Type B pancreatic cell (in vitro differentiated cells): ENCODE measurements at places on chromosomes 2 and 18.

DNA sequence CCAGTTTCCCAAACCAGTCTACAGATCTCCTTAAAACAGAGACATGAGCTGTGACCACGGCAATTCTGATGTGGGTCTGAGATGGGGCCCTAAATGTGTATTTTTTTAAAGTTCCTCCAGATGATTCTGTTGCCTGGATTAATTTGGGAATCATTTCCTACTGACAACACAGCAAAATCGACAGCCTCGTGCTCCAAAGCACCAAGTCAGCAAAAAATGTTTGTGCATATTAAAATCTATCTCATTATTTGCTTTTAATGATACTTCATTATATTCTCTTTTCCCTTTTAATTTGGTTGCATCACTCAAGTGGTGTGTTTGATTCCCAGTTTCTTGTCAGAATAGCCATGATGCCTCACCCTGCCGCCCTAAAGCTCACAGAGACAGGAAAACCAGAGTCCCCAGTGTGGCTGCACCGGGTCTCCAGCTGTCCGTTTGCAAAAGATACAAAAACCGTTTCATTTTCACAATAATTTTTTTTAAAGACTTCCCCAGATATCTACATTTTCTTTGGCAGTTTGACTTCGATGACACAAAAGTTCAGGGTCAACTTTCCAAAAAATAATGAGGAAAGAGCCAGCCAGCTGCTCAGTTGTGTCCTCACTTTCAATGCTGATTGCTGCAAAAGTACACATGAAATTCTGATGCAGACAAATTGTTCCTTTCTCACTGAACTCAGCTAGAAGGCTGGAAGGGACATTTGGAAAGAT is 443.2 kb upstream of the ID2 start:
- no peak for DNase-seq

DNA sequence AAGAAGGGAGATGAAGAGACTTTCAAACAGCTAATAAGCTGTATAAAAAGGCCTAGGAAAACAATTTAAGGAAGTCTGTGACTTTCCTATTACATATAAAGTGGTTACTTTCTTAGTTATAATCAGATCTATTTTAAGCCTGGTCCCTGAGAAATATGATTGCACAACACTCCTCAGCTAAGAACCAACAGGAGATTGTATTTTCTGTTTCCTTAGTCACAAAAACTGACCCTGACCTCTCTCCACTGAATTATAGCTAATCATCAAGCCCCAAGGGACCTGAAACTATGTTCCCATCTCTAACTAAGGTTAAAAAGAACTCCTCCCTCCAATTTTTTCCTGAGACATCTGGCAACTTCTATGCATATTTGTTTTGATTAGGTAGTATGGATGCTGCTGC is 106.9 kb downstream of the ROCK1 start:
- DNase-seq = no peak

- DNase-seq = no peak
Observed at GRCh38 chr2:17867133-17867532, 11.3 kb upstream of the KCNS3 start.

DNA sequence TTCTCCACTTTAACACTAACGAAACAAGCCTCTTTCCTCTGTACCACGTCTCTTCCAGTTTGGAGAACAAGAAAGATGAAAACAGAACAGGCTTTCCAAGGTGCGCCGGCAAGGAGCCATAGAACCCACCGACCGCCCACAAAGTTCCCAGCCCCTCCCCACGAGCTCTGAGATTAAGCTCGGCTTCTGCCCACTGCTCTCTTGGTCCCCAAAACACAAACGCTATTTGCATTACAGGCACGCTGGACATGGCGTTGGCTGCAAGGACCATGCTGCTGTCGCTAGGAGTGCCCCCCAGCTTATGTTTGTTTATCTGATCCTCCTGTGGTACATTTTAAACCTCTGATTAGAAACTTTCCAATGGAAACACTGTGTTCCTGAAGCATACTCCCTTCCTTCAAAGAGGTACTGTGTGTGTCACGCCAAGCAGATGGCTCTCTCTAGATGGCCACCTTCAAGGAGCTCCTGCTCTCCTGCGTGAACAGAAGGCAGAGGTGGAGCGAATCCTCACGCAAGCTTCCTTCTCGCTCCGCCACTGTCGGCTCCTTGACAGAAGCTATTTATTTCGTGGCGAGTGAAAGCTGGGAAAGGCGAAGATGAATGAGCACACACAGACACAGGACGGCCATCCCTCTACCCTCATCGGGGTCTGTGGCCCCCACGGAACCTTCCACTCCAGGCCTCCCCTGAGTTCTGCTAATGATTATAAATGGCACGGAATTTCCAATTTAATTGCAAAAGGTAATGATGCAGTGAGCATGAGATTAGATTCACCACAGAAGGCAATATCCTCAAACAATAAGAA is 166.2 kb downstream of the EIPR1 start:
- no peak for DNase-seq

- DNase-seq = no peak
Observed at GRCh38 chr2:69298261-69298660, 88.8 kb downstream of the GFPT1 start.

- no peak for DNase-seq
Observed at GRCh38 chr18:55272510-55273243, 313.4 kb upstream of the CCDC68 start.

DNA sequence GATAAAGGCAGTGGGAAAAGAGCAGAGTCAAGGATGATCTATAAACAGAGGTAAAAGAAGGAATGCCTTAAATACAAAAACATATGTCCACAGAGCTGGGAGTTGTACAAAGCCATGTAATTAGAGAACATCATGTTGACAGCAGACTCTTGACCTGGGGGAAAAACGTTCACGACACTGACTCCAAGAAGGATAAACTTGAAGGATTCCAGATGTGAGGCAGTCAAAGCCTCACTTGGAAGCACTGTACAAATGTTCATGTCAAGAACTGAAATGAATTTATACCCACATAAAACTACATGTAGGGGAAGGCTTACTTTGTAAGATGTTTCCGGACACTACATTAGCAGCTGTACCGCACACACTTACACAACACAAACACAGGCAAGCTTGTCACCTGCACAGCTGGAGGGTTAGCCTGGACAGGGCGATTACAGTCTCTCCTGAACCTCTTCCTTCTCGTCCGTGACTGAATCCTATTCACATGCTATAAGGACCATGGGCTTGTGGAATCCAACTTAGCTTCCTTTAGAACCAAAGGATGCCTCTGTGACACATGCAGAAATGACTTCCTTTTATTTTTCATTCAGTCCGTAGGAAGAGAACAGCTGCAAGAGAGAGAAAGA is 88.6 kb downstream of the SH3YL1 start:
- DNase-seq = no peak

DNA sequence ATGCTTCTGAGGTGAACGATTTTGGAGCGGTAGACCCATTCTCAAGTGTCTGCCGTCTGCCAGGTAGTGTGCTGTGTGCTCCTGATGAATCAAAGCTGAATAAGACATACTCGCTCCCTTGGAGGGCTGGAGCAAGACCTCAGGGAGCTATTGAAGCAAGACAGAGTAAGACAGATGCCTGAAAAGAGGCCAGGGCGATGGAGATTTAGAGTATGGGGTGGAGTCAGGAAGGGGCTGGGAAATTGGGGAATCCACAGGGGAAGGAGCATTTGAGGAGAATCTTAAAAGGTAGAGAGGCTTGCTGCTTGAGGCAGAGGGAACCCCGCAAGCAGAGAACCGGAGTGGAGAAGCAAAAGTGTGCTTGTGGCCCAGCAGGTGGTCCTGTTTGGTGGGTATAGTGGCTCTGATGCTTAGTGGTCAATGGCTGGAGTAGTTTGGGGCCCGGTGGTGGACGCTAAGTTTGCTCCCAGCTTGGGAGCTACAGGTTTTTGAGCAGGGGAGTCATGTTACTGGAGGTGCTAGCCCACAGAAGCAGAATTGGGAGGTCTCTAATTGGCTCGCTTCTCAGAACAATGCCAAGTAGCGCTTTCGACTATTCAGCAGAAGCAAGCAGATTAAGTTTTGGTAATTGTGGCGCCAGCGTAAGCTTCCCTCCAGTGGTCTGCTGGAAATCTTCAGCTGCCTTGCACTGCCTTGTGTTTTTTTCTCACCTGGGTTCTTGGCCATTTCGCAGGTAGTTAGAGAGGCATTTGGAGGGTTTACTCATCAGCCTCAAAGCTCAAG is 2.0 kb downstream of the CNNM4 start:
- no peak for DNase-seq

DNA sequence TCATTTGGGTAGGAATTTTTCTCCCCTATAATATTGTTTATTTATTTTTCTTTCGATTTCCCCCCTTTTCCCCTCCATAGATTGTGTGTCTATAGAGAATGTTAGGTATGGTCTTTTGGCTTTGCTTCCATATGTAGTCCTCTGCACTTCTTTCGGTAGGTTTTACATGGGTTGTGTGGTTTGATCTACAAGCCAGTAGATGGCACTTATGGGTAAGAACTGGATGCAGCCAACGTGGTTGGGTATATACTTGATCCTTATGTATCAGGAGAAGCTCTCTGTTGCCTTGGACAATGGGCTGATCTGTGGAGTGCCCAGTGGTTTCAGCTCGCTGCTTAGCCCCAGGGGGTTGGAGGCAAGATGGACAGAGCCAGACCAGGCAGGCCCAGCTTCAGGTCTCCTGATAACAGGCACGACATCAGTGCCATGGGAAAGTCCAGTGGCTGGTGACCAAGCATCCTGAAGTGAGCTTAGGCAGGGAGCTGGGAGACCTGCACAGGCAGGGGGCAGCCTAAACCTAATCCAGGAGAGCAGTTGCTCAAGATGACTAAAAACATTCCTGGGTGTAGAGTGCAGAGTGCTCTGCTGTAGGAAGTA is 488.3 kb downstream of the CCDC85A start:
- DNase-seq = no peak
